Epithelial cell of proximal tubule (primary cell): ENCODE measurements at places on chromosomes 3 and 15. TPM values are rescaled to one million over a fixed set of nuclear protein-coding genes. Genes with fewer than 3 reads are reported as not detected.

The AMT gene
- 2.3 and 2.5 TPM in 2 replicates for total RNA-seq

The TRH gene
- total RNA-seq = not detected in 2 replicates

The CALML4 gene
- 2.0 and 3.8 TPM in 2 replicates for total RNA-seq

The CDCP1 gene
- total RNA-seq = 50.9 and 53.5 TPM in 2 replicates

The PRTG gene
- total RNA-seq = 4.4 and 10.1 TPM in 2 replicates

The ADGRG7 gene
- total RNA-seq = not detected in 2 replicates

The NMB gene
- 16.1 and 17.4 TPM in 2 replicates for total RNA-seq

The GPR160 gene
- total RNA-seq = 11.0 and 23.9 TPM in 2 replicates

The GPR62 gene
- not detected in 2 replicates for total RNA-seq

The RTP1 gene
- total RNA-seq = not detected in 2 replicates

The CPLX3 gene
- total RNA-seq = not detected in 2 replicates

The EPHA6 gene
- 0.46 TPM in 1 of 2 replicates, not detected in the other for total RNA-seq

The KLHL6 gene
- total RNA-seq = not detected in 2 replicates

The ACY1 gene
- 85.7 and 95.8 TPM in 2 replicates for total RNA-seq

The CCDC9B gene
- 4.6 and 10.7 TPM in 2 replicates for total RNA-seq

The UROC1 gene
- total RNA-seq = not detected in 2 replicates

The KBTBD13 gene
- not detected in 2 replicates for total RNA-seq

The LARP6 gene
- 28.8 and 34.8 TPM in 2 replicates for total RNA-seq

GRCh38 chr3:79233431-79234060 lies 534.3 kb downstream of the ROBO1 start:
- no peak for DNase-seq

GRCh38 chr15:68528626-68529290 lies 50.0 kb upstream of the CORO2B start:
- no peak for DNase-seq

DNA sequence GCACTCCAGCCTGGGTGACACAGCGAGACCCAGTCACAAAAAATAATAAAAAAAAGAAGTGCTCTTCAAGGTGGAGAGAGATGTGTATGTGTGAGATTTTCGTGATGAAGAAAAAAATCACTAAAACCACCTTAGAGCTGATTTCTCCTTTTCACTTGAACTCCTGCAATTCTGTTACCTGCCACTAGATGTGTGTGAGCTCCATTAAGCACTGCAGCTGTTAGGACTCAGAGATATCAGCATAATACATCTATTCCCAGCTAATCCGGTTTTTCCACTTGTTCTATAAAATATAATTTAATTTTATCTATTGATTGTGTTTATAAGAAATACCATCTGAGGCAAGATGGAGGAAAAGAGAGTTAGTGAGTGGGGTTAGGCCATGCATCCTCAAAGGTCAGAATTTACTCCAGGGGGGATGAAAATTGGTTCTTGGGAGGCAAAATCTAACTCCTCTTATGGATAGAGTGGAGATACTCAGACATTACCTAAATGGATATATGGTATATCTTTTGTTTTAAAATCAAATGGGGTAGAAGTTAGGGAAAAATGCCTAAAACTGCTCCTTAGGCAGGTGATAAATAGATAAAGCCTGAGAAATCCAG lies 152.7 kb downstream of the IL20RB start:
- DNase-seq = no peak

GRCh38 chr3:135078283-135078682 lies 283.2 kb downstream of the EPHB1 start:
- DNase-seq = no peak

DNA sequence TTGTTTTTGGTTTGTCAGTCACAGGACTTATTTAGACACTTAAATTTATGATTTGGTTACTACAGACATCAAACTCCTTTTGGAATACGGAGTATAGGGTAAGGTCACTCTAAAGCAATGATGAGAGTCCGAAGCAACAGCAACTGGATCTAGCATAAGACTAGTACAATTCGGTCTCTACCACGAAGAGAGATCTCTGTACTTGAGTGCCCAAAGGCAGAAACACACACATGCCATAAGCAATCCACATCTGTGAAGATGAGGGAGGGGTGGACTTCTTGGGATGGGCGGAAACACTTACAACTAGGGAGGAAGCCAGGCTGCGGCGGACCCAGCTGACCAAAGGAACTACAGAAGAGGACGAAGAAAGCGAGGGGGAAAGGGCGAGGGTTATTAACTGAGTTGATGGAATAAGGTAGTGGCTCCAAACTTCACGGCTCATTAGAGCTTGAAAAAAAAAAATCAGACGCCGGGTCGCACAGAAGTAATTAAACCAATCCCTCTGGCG lies 595 bp downstream of the DPH6 start:
- DNase-seq = no peak

- DNase-seq = no peak
Measured at GRCh38 chr3:13411186-13411860, 8.8 kb downstream of the NUP210 start.

- DNase-seq = no peak
Measured at GRCh38 chr15:43777267-43777914, 625 bp upstream of the ELL3 start.

DNA sequence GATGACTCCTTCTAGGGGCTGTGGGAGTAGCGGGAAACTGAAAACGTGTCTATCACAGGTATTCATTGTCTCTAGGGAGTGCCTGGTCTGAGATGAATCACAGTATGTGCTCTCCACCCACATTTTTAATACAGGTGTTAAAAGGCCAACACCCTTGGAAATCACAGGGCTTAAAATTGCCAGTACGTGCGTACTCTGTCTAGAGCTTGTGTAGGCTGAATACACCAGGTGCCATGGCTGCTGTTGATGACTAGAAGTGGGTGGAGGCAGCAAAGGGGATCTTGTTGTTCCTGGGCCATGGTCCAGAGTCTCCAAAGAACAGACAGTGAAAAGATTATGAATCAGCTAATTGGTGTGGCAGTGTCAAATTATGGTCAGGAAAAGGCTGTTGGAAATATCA lies 35.1 kb upstream of the P3H2 start:
- DNase-seq = no peak

DNA sequence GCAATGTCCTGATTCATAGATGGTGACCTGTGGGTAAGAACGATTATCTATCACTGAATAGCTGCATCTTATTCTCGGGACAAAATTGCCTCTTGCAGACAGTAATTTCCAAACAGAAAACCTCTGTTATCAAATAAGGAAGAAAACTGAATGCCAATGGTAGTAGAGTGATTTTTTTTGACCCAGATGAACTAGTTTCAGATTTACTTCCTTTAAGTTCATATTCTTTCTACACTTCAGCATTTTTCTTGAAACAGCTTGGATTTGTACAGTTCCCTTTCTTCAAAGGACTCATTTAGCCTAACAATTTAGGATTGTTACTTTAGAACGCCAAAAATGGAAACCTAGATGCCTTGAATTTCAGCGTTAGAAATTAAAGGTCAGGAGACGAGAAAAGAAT lies 14.6 kb downstream of the ETV5 start:
- DNase-seq = no peak

- no peak for DNase-seq
Measured at GRCh38 chr3:18111796-18112232, 313.3 kb downstream of the SATB1 start.

DNA sequence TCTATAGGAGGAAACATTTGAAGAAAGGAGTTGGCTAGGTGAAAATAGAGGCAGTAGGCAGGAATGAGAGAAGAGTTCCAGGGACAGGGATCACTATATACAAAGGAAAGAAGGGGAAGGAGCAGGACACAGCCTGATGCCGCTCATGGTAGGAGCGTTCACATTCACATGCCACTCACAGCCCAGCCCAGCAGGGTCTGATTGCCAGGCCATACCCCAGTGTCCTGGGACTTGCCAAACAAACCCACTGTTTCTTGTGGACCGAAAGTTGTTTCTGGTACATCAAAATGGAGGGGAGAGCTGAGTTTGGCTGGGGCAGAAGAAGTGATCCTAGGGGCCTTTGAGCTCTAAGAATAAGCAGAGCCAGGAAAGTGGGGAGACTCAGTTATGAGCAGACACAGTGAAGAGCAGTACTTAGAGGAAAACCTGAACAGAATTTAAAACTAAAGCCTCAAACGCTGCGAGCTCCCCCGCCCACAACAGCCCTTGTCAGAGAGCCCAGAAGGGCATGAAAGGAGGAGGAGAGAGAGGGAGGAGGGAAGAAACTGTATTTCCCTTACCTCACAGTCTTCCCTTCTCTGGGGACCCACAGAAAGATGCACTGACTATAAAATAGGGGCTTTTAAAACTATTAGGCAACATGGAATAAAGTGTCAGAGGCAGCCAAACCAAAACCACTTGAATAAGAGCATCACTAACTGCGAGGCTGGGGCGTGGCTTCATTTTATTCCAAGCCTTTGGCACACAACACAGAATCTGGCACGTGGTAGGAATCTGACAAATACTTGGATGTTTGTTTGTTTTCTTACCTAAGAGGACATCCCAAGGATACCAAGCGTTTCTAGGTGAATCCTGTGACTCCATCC lies 129.0 kb downstream of the RPL22L1 start:
- DNase-seq = no peak

GRCh38 chr15:27965546-27965945 lies 133.6 kb downstream of the OCA2 start:
- DNase-seq = no peak

DNA sequence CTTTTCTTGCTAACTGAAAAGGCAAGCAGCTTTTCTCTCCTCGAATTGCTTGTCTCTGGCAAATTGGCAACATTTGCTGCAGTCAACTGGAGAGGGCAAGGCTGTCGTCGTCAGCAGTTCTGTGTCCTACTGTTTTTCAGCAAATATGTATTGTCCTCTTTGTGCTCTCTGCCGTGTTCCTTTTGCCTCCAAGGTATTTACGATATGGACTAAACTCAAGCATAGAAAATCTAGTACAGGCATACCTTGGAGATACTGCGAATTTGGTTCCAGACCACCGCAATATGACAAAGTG lies 558 bp upstream of the SLC30A4 start:
- DNase-seq = no peak

GRCh38 chr3:195030791-195031321 lies 240.1 kb downstream of the XXYLT1 start:
- DNase-seq = no peak

DNA sequence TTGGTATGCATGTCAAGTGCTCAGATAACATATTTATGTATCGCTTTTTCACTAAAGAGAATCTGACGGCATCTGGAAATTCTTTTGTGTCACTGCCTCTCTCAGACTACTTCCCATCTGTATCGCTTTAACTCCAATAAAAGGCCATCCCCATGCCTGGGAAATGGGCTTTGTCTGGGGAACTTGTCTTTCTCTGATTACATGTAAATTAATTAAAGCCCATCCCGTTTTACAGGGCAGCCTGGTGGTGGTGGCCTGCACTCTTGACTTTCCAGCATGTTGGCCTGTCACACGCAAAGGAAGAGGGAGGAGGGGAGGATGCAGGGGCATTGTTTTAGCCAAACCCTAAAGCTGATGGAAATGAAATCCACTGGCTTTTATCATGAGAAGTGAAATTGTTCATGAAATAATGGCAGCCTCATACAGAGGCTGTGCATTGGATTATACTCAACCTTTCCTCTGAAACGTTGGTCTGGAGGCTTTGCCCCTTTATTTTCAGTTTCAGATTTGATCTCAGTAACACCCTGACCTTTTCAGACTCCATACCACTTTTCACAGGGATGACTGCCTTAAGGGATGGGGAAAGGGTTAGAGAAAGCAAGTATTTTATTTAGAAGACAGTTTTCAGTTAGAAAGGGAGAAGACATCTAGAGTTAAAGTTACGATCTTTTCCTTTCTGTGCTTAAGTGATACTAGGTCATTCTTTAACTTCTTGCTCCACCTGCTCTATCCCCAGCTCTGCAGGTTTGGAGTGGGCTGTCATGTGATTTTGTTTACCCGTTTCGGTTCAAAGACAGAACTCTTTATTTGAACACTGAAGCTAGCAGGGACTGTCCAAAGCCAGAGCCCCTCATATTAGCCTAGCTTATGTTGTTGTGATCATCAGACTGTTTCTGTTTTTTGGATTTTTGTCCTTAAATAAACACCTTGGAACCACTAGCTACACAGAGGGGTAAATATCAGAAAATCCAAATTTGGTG lies 94.6 kb upstream of the CTDSPL start:
- DNase-seq = no peak

GRCh38 chr15:89770041-89770440 lies 6.1 kb upstream of the MESP2 start:
- DNase-seq = no peak

DNA sequence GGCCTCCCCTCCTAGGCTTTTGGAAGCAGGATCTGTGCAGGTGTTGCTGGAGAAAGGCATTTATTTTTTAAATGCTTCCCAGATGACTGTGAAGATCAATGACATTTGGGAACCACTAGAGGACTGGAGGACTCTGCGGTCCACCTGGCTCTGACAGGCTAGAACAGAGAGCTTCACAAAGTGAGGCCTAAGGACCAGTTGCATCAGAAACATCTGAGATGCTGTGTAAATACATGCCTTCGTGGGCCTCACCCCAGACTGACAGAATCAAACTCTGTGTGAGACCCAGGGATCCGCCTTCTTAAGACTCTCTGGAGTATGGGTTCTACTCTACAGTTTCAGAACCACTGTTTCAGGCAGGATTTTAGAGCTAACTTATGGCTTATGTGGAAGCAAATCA lies 105.0 kb upstream of the ICE2 start:
- DNase-seq = no peak

- no peak for DNase-seq
Measured at GRCh38 chr3:119457246-119457645, 6.2 kb downstream of the TMEM39A start.

DNA sequence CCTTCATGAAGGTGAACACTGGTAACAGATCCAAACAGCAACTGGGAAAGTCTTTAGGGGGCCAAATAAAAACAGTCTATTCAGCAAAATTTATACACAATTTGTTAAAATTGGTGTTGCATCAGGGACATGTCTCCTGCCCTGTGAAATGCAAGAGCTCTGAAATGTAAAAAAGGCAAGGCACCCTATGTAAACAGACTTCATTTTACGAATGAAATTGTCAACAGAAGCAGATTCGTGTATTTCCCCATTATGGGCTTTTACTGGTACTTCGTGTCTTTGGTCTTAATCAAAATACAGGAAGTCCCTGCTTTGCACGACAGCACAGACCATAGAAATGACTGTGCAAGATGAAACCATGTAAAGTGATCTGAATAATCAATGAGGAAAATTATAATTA lies 127.3 kb upstream of the THBS1 start:
- no peak for DNase-seq

GRCh38 chr15:88388686-88389085 lies 78.5 kb downstream of the MRPL46 start:
- DNase-seq = no peak

- DNase-seq = no peak
Measured at GRCh38 chr3:37993820-37994638, 3.4 kb downstream of the VILL start.
